ENCODE measurements at places on chromosomes 12 and 14.

GRCh38 chr14:89418976-89419375, 1.9 kb upstream of the FOXN3 start:
- DNase-seq, result peak; percentile 19

- DNase-seq, result no peak
These were observed 11.5 kb downstream of the DUSP16 start for GRCh38 chr12:12551115-12551514.

DNA sequence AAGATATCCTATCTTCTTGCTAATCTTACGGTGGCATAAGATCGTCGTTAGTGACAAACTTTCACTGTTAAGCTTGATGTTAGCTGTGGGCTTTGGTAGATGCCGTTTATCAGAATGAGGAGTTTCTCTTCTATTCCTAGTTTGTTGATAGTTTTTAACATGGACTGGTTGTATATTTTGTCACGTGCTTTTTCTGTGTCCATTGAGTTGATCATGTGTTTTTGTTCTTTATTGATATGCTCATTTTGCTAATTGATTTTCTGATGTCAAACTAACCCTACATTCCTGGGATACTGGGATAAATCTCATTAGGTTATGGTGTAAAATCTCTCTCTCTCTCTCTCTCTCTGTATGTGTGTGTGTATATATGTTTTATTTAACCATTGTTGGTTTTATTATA, 545.1 kb downstream of the AACS start:
- no peak for DNase-seq

DNA sequence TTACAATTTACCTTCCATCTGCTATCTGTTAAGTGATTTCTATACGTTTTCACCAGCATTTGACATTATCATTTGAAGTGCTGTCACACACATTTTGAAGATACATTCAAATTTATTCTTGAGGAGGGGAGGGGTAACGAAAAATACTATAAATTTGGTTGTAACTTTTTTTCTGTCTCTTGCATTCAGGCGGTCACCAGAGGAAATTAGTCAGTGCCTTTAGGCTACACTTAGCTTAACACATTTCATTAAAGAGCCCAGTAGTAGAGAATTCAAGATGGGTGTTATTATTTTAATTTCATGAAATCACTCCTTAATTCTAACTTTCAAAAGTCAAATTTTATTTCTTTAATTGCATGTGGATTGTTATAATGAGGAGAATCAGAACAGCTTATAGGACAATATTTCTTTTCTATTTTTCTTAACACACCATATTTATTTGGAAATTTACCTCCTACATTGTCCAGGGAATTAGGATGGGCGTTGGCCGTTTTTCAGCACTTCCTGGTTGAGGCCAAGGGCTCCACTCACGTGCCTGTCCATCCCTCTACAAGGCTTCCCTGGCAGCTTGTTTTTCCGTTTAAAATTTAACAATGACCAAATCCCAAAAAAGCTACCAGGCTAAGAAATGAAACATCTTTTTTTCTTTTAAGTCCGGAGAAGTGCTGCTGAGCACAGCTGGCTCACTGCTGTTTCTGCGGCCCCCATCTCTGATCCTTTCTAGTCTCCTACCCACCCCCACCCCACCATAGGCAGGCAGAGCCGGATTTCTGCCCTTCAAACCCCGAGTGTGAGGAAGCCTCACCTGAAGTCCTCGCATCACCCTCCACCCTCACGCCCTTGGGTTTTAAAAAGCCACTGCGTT, 1.1 kb upstream of the FAR2 start:
- DNase-seq, result no peak

- DNase-seq, result no peak
These were observed 60.7 kb upstream of the BDKRB2 start for GRCh38 chr14:96143906-96144305.

- DNase-seq, result no peak
These were observed 232.2 kb downstream of the C12orf50 start for GRCh38 chr12:87796961-87797516.

GRCh38 chr12:27785882-27786570, 6.0 kb upstream of the MANSC4 start:
- DNase-seq, result no peak

DNA sequence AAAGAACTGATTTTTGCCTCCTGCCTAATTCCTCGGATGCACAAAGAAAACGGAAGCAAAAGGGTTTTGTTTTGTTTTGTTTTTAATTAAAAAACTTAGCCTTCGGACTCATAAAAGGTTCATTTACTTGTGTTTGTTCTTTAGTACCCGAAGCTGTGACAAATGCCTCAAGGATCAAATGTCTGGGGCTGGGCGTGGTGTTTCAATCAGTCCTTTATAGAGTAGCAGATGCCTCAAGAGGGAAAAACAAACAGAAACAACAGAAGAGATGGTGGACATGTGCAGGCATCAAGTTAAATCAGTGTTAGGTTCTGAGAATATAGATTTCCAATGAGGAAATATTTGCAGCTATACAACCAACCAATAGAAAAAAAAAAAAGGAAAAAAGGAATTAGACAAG, 1.6 kb upstream of the WIF1 start:
- DNase-seq, result no peak

DNA sequence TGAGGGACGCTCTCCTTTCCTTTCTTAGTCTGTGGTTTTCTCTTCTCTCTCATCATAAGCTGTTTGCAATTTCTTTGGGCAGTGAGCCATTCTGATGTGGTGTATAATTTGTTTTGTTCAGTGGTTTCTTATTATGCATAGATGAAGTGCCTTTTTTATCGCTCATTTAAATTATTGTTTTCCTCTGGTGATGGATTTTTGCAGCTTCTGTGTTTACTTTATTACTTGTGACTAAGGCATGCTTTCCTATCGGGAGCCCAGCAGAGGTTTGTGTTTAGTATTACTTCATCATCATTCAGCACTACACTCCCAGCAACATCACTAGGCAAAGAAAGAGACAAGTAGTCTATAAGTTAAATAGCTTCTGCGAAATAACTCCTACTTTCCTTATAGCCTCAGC, 586.6 kb upstream of the NOVA1 start:
- no peak for DNase-seq

GRCh38 chr14:80554139-80554538, 342.8 kb upstream of the DIO2 start:
- DNase-seq, result no peak

DNA sequence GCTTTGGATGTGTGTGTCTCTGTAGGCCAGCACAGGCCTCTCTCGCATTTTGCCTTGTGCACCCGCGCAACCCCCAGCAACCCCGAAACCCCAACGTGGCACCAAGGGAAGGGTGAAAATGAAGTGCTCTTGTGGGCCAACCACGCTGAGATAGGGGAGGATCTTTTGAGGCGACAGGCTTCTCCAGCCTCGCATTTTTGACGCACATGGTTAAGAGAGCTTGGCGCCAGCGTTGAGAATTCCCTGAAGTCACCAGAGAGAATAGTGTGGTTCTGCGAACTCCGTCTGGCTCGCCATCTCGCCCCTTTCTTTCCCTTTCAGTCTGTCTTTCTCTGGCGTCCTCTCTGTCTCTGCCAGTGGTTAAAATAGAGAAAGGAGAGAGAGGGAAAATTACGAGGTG, 1.9 kb upstream of the TBX3 start:
- DNase-seq, result no peak

- no peak for DNase-seq
These were observed 30.2 kb upstream of the CPM start for GRCh38 chr12:68962877-68963855.

GRCh38 chr14:78259831-78260230, 89.7 kb downstream of the NRXN3 start:
- no peak for DNase-seq

DNA sequence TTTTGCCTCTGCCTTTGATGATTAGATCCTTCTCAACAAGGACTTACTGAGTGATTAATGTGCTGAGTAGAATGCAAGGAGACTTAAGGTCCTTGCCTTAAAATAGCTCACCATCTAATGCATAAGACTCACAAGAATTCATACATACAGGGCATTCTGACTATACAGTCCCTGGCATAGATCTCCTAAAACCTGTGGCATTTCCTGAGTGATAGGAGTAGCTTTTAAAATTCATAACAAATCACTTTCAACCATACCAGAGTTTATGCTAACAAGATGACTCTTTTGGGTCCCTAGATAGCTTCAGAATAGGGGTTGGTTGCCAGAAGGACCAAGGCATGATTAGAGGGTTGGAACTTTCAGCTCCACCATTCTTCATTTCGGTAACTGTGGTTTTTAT, 48.8 kb downstream of the STXBP6 start:
- DNase-seq, result no peak

GRCh38 chr14:81637639-81638038, 104.0 kb upstream of the SEL1L start:
- DNase-seq, result no peak

- DNase-seq, result no peak
These were observed 49.0 kb upstream of the STON2 start for GRCh38 chr14:81449114-81449513.

GRCh38 chr14:96588410-96589257, 86.5 kb downstream of the PAPOLA start:
- DNase-seq, result no peak

- DNase-seq, result no peak
These were observed 63.2 kb downstream of the KLHL28 start for GRCh38 chr14:44898551-44898950.

DNA sequence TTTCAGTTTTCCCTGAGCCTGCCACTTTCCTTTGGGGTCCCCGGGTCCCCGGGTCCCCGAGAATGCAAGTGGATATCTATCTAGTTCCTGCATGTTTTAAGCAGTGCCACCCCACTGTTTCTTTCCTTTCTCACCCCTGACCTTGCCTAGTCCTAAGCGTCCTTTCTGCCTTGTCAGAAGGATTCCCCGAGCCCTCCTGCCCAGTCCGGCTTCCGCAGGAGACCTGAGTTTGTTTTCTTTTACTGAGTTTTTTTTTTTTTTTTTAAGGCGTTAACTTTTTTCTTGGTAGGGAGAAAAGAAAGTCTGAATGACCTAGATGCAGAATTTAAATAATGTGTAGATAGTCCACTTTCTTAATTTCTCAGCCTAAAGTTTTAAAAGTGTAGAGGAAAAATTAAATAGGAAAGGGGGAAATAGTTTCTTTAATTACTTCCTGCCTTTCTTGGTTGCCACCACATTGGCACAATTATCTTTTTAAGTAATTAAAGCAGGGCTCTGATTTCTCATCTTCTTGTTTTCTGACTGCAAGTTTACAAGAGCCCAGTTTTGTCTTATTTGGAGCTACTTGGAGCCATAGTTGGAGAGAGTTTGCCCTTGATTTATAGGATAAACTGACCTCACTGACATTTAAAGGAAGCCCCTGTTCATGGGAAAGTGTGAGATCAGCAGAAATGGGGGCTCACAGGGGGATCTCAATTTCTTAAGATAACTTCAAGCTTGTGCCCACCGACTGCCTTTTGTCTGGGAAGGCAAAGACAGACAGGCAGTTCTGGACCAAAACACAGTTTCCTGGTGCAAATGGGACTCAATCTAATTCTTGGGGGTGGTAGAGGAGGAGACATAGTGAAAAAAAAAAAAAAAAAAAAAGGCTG, 2.9 kb downstream of the PAX9 start:
- no peak for DNase-seq

DNA sequence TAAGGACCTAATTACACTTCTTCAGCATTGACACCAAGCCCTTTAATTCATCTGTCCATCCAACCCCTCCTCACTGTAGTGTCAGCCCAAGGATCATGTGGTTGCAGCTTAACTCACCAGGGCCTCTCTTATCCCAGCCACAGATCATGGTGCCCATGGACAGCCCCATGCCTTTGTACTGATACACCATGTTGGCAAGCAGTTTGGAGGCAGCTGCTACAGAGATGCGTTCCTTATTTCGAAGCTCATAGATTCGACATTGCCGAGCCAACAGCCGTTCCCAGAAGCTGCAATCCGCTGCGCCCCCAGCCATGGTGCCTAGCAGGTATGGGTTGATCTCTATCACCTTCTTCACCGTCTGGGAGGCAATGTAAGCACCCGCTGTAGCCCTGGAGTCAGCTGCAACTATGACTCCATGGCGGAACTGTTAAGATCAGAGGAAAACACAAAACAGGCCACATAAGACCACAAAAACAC, 1.4 kb downstream of the PSMB5 start:
- no peak for DNase-seq

DNA sequence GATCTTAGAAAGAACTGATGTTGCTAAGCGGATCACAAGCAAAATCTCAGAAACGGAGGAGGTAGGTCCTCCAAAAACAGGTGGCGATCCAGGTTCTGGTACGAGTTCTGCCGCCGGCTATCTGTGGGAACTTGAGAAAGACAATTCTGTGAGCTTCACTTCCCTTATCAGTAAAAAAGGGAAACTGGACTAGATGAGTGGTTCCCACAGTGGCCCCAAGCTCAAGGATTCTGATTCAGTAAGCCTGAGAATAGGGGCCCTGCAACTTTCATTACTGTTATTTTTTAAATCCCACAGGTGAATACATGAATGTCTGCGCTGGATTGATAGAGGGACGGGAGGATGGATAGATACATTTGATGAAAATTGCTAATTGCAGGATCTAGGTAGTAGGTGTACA, 160.2 kb downstream of the PPM1H start:
- DNase-seq, result no peak

DNA sequence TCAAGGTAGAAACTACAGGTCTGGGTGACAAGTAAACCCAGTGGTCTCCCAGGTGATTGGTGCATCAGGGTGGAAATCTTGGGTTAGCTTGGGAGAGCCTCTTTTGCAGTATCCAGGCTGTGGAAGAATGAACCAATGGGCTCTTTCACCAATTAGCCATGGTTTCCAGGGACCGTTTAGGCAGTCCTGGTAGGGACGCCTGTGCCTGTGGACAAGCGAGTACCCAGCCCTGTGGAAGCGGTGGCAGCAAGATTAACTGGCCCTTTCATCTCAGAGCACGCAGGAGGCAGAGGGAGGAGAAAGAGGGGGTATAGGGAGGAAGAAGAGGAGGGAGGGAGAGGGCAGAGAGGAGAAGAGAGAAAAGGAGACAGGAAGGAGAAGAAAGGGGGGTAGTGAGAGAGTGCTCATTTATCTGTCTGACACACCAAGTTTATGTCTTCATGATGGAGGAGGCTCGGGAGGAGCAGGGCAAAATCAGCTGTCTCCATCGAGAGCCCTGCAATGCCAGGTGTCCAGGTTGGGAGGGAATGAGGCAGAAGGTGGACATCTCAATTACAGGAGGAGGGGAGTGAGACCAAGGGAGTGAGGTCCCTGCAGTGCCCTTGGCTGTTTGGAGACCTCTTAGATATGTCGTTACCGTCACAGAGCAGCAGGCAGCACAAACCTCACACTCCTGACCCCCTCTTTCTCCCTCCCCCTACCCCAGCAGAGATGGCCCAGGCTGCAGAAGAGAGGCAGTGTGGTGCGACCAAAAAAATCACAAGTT, 4.6 kb upstream of the ZDHHC22 start:
- no peak for DNase-seq

DNA sequence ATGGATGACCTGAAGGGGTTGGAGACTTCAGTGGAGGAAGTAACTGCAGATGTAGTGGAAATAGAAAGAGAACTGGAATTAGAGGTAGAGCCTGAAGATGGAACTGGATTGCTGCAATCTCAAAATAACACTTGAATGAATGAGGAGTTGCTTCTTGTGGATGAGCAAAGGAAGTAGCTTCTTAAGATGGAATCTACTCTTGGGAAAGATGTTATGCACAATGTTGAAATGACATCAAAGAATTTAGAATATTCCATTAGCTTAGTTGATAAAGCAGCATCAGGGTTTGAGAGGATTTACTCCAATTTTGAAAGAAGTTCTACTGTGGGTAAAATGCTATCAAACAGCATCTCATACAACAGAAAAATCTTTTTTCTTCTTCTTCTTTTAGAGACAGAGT, 186.4 kb upstream of the PRKD1 start:
- DNase-seq, result no peak

- no peak for DNase-seq
These were observed 4.2 kb upstream of the NGDN start for GRCh38 chr14:23465261-23465660.

- DNase-seq, result no peak
These were observed 75.8 kb upstream of the CNTN1 start for GRCh38 chr12:40616383-40616915.

- DNase-seq, result no peak
These were observed 172.0 kb downstream of the TRHDE start for GRCh38 chr12:72444125-72444524.

Data from CD4-positive, alpha-beta T cell treated with Interleukin-4 for 4 hours (primary cell).